ENCODE measurements at places on chromosomes 11 and 22. TPM values are rescaled to one million over a fixed set of nuclear protein-coding genes. Genes with fewer than 3 reads are reported as not detected.

- no peak for DNase-seq
Measured at GRCh38 chr11:34267013-34267412, 90.8 kb downstream of the ABTB2 start.

DNA sequence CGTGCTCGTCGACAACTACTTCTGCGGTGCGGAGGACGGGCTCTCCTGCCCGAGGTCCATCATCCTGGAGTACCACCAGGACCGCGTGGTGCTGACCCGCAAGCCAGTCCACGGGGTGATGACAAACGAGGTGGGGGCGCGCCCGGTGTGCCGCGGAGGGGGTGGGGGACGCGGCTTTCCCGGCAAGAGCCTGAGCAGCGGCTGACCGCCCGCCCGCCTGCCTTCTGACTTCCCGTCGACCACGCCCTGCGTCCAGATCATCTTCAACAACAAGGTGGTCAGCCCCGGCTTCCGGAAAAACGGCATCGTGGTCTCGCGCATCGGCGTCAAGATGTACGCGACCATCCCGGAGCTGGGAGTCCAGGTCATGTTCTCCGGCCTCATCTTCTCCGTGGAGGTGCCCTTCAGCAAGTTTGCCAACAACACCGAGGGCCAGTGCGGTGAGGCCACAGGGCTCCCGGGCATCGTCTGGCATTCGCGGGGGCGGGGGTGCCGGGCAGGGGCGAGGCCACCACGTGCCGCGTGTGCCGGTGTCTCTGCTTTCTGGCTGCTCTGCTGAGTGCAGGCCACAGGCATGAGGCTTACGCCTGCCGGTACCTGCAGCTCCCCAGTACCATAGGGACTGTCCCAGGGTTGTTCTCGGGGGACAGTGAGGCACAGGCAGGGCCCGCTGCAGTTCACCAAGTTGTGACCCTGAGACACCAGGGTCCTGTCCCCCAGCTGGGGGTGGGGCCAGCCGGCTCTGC lies 28.5 kb upstream of the MUC5B start:
- no peak for DNase-seq

- peak; percentile 50 for DNase-seq
Measured at GRCh38 chr22:28021116-28021997, 102.3 kb upstream of the PITPNB start.

DNA sequence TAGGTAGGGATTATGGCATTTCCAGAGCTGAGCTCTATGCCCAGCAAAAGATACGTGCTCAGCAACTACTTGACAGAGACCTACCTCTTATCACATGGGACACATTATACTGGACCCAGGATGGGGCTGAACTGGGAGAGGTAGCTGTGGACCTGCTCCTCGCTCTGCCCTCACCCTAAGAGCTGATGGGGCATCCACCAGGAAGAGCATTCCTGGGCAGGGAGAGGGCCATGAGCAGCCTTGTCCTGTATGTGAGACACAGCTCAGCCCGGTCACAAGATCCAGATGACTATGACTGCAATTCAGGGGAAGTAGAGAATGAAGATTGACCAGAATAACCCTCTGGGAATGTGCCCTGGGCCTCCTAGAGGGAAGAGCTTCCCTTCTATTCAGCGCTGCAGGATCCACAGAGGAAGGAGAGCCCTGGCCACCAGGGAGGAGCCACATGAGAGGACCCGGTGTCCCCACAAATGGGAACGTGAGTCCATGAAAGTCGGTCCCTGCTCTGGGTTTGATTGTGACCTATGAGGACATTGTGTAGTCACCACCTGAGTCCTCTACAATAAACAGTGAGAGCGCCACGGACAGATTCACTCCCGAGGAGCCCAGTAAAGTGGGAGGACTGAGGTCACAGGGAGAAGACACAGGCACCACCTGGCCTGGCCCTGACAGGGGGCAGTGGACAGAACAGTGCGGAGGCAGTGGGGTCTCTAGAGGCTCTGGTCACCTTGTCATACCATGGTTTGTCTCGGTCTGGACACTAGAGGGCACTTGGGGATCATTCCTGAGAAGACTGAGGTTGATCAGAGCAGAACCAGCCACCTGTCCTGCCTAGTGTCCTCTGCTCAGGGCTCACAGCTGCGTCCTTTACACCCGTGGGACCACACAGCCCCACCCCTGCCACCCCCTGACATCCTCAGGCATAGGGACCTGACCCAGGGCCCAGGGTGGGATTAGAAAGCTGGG lies 99.5 kb downstream of the ZNF280B start:
- peak; percentile 53 for DNase-seq

- no peak for DNase-seq
Measured at GRCh38 chr11:34006876-34007275, 44.7 kb upstream of the CAPRIN1 start.

DNA sequence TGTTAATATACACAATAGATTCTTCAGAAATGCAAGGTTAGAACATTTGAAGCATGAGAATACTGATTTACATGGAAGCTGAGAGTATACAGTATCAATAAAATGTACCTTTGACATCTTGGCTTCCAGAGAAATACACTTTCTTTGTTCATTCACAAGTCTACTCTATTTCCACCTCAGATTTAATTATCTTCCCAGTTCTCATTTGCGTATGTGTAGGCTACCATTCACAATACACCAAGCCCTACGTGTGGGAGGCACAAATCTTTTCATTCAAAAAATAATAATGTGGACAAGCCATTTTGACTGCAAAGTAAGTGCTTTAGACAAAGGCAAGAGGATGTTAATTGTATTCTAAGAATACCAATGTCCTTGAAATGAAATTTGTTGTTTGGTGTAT lies 132.7 kb upstream of the MTMR2 start:
- no peak for DNase-seq

DNA sequence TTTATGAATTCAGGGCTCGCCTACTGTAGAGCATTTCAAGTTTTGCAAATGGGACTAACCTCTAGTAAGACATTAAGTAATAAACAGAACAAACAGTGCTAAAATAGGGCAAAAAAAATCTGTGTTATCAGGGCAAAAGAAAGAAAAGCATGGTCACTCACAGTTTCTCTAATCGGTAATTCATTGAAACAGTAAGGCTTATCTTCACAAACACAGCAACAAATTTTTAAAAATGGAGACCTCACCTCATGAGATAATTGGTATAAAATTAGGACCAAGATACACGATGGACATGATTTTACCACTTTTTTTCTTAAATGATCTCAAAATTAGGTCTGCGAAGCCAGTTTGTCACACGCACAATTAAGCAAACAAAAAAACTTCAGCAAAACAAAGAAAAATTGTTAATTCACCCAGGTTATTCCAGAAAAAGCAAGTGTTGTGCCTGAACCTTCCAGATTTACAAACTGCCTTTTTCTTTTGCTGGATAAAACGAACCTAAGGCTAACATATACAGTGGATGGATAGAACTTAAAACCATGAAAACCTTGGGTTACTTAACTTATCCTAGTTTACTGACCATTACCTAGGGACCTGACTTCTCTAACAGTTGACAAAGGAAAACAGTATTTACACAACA lies 1.4 kb downstream of the TMEM123 start:
- DNase-seq, result no peak

DNA sequence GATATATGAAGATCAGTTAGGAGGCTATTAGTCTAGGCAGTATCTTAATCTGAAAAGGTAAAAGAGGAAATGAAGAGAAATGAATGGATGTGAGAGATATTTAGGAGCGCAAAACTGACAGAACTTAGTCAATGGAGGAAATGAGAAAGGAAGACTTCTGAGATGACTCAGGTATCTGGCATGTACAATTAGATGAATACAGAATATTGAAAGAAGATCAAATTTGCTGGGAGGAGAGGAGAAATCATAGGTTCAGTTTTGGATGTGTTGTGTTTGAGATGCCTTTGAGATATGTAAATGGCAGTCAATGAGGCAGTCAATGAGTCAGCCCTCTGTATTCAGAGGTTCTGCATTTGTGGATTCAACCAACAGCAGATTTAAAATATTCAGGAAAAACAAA lies 42.9 kb upstream of the GAB2 start:
- DNase-seq, result no peak

GRCh38 chr11:34791780-34792542 lies 124.2 kb downstream of the APIP start:
- no peak for DNase-seq

MUS81 gene
- 26.3 TPM for total RNA-seq

SCN4B gene
- total RNA-seq, result 11.8 TPM

RIN1 gene
- 5.9 TPM for total RNA-seq

GPR83 gene
- not detected for total RNA-seq

FAM180B gene
- not detected for total RNA-seq

MMP10 gene
- total RNA-seq, result not detected
